ENCODE measurements at places on chromosomes 7 and 10. TPM values are rescaled to one million over a fixed set of nuclear protein-coding genes. Genes with fewer than 3 reads are reported as not detected.

DNA sequence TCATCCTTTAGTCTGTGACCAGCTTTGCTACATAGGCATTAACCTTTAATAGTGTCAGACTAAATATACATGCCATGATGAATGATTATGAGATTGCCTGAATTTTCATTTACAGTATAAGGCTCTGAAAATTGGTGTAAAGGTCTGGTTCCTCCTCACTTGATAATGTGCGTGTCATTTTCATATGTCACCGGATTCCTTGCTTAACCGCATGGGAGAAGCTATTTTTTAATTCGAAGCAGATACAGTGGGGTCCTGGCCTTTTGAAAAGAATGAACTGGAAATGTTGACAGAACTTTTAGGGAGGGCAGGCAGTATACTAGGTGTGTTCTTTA is 192.4 kb upstream of the SH2B2 start:
- no peak for DNase-seq

The ADAM22 gene
- total RNA-seq, result not detected

The C7orf57 gene
- total RNA-seq, result not detected

GRCh38 chr7:113873554-113874151 is 45.2 kb downstream of the PPP1R3A start:
- DNase-seq, result no peak

The LOXL4 gene
- total RNA-seq, result 23.7 TPM

DNA sequence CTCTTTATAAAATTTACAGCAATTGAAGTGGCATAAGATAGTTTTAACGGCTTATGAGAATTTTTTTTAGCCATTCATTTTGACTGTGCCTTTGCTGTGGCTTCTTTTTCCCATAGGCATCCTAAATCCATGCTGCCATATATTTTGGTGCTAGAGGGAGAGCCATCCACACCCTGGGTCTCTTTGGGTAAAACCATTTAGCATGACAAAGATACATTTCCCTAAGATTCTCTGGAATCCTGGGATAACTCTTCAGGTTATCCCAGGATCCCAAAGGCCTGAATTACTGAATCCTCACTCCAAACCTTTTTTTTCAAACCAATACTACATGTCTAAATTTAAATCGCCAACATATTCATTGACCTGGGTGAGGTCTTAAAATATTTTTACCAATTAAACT is 28.9 kb downstream of the DNAJC12 start:
- DNase-seq, result no peak

- DNase-seq, result no peak
These were observed 1136.1 kb upstream of the POT1 start for GRCh38 chr7:126065766-126066165.

GRCh38 chr7:137096607-137097006 is 228.2 kb downstream of the CHRM2 start:
- no peak for DNase-seq

The CFAP69 gene
- 2.9 TPM for total RNA-seq

DNA sequence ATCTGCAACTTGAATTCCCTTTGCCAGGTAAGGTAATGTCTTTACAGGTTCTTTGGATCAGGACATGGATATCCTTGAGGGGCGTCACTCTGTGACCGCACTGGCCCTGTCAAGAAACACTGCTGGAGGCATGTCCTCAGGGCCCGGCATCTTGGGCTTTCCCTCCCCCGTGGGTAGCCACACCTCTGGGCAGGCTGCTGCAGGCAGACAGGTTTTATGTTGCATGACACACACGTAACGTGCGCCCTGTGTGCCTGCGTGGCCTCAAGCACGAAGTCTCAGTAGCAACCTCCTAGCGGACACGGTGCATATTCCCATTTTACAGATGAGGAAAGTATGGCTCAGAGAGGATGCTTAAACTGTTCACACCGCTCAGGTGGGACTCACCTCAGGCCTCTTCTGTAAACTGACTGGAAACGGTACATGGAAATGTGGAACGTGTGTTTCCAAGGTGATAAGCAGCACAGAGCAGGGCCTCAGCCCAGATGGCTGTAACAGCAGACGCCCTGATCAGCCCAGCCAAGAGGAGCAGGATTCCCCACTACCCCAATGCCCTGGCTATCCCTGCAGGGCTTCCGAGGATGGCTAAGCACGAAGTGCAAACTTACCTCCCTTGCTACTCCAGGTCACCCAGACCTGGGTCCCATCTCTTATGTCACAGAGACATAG is 553.6 kb downstream of the TCERG1L start:
- DNase-seq, result no peak

GRCh38 chr7:131015657-131015958 is 281.6 kb upstream of the KLF14 start:
- DNase-seq, result no peak

GRCh38 chr7:32116436-32116835 is 46.2 kb upstream of the PDE1C start:
- DNase-seq, result no peak

GRCh38 chr7:34096198-34096651 is 190.9 kb downstream of the BMPER start:
- peak; percentile 31 for DNase-seq

DNA sequence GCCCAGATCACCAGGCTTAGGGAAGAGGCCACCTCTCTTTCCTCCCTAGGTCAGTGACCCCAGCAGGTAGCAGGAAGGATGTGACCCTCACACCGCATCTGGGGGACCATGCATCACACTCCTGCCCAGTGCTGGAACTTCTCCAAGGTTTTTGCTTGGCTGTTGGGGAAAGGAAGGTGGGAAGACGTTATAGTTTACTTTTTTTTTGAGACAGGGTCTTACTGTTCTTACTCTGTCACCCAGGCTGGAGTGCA is 8.6 kb downstream of the ZCCHC24 start:
- no peak for DNase-seq

DNA sequence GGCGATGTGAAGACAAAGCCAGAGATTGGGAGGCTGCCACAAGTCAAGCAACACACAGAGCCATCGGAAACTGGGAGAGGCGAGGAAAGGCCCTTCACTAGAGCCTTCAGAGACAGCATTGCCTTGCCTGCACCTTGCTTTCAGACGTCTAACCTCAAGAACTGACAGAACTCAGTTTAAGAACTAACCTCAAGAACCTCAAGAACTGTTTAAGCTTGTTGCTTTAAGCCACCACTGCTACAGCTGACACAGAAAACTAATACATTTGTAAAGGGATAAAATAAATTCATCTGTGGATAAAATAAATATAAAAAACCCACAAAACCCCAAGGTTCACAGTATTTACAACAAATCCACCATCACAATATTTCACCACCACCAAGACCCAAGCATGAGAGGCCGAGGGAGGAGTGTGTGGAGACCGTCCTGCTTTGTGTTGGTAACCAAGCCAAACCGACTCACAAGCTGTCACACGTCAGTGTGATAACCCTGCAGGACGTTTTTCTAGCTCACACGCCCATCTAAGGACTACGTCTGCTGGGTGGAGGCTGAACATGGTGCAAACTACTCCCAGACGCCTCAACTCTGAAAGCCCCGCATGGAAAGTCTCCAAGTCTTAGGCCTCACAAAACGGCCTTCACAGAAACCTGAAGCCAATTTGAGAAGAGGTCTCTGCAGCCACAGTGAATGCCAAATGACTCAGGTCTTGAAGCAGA is 116.8 kb downstream of the ABLIM1 start:
- DNase-seq, result peak; percentile 63

DNA sequence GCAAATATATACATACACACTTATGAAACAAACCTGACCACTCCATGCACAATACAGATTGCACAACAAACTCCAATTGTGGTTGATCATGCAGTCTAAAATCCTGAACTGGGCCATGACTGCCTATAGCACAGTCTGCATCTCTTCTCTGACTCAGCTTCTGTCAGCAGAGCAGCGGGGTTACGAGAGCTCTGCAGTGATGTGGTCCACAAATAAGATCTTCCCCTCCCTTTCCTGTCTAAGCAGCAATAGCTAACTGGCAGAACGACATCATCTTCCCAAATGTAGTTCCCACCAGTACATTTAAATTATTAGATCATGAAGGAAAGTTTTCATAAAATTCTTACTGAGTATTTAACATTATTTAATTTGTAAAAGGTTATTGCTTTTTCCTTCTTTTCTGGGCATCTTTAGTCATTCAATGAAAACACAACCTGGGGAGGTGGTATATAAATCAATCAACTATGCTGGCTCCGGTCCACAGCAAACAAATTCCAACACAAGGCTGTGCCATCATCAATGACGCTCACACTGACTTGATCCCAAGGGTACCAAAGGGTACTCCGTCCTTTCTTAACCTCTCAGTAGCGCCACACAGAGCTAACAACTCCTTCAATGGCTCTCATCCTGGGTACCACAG is 17.1 kb downstream of the ARHGAP21 start:
- DNase-seq, result no peak

DNA sequence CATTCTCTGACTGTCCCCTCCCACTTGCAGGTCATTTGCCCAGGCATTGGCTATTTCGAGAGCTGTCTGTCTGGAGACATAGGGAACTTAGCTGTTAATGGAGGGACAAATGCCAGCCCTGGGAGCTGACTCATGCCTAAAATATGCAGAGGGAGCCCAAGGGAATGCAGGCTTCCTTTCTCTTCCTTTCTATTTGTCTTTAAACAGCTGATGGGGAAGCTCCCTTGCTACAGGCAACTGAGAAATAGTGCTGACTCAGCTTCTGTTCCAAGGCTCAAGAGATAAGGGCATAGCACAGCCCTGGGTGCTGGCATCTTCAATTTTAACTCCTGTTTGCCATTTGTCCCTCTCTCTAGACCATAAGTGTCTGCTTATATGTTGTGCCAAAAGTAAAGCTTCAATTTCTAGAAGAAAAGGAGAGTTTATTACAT is 82.7 kb upstream of the C1GALT1 start:
- DNase-seq, result peak; percentile 88

The SPDYE6 gene
- total RNA-seq, result not detected

DNA sequence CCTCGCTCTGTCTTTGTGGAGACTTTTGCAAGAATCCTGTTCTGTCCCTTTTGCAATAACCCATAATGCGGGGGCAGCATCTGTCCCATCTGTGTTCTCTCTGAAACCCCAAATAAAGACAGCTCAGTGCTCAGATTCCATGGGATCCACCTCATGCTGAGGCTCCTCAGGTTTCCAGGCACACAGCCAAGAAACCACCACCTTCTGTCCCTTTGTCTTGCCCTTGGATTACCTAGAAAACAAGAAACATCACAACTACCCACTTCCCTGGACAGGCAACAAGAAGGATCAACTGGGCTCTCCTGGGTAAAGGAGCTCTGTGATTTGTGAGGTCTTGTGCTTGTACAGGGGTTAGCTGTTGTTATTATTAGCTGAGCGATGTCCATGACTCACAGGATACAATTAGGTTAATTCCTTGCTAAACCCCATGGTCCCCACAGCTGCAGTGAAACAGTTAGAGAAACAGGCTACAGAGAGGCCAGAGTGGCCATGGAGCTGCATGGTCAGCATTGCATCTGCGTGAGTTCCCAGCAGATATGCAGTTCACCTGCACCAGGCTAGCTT is 50.2 kb downstream of the CXCL12 start:
- no peak for DNase-seq

The SUFU gene
- 5.4 TPM for total RNA-seq

DNA sequence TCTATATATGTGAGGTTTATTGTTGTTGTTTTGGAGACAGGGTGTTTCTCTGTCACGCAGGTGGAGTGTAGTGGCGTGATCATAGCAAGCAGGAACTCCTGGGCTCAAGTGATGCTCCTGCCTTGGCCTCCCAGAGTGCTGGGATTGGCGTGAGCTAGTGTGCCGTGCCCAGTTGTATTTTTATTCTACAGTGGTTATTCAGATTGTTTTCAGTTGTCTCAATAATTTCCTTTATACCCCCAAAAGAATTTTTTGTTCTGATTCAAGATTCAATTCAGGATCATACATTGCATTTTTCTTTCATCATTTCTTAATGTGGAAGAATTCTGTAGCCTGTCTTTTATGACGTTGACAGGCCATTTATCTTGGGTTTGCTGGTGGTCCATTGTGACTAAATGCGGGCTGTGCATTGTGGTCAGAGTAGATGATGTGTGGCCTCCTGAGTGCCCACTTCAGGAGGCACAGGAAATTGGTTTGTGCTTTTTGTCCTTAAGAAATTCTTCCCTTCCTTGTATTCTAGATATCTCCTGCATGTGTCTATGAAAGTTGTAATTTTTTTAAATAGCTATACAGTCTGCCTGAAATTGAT is 22.9 kb downstream of the RBM33 start:
- DNase-seq, result no peak

The LIPM gene
- total RNA-seq, result not detected

The FAM24B gene
- total RNA-seq, result not detected

GRCh38 chr7:48040944-48041652 is 5.8 kb downstream of the C7orf57 start:
- no peak for DNase-seq

- DNase-seq, result peak; percentile 45
These were observed 113.4 kb downstream of the PLXDC2 start for GRCh38 chr10:19929506-19930140.

The SPDYE11 gene
- 0.37 TPM for total RNA-seq

The PTPRZ1 gene
- total RNA-seq, result 22.3 TPM

- no peak for DNase-seq
These were observed 627.9 kb downstream of the PARD3 start for GRCh38 chr10:34187201-34187600.

DNA sequence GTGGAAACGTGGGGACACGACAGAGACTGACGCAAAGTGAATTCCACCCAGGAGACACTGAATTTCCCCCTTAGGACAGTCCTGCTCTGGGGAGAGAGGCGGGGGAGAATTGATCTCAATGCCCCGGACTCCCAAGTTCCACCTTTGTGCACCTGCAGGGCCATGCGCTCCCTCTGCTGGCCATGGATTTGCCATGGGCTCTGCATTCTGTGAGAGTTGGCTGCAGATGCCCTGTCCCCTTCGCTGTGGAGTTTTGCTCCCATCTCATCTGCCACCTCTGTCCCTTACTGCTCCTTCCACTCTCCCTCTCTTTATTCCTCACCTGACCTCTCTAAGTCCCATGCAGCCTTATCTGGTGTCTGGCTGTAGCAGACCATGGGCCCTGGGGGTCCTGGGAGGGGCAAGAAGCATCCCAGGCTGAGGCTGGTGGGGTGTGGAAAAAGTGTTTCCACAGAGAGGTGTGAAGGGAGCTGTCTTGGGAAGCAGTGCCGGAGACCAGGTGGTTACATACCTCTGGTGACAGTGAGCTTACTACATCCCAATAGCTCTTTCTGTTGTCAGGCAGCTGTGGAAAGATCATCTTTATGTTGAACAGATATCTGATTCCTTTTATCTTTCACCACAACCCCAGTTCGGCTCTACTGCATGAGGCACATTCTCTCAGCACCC is 14.3 kb downstream of the GHRHR start:
- peak; percentile 57 for DNase-seq

The AKR1C8 gene
- not detected for total RNA-seq

DNA sequence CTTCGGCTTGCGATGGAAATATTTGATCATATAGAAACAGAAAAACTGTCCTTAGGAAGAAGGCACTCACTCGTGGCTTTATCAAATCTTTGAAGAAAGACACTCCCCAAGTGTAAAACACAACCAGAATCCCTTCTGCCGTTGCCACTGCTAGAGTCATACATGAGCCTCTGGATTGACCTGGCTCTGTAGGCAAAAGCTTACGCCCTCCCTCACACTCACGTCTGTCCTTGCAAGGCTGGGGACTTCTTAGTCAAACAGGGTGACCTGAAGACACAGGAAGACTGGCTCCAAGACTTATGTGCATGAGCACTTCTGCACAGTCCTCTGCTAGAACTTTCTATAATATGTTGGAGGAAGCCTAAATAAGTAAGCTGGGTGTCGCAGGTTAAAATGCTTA is 135.4 kb upstream of the MDFIC start:
- DNase-seq, result no peak
